ENCODE measurements at places on chromosomes 5 and 9.

- no peak for DNase-seq
Measured at GRCh38 chr5:132066871-132067270, 6.4 kb downstream of the IL3 start.

- no peak for DNase-seq
Measured at GRCh38 chr5:68845131-68845530, 248.7 kb upstream of the SLC30A5 start.

DNA sequence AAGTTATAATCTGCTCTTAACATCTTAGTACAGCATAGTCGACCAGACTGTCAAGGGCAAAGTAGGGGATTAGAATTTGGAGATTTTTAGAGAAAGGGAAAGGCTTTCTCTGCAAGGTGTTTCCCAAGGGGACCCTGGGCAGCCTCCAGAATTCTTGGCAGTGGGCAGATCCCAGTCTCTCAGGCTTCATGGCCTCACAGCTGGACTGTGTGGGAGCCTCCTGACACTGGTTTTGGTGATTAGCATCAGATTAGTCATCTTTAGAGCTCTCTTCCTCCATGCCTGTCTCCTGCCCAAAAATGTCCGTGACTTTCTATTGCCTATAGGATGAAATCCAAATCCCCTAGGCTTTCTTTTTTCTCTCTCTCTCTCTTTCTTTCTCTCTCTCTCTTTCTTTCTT lies 370.7 kb downstream of the ZSWIM6 start:
- DNase-seq: no peak

- DNase-seq: no peak
Measured at GRCh38 chr9:136154943-136155342, 36.3 kb upstream of the TMEM250 start.

- DNase-seq: no peak
Measured at GRCh38 chr9:18229992-18230676, 243.8 kb upstream of the ADAMTSL1 start.

- peak; percentile 23 for DNase-seq
Measured at GRCh38 chr5:14445576-14446290, 135.9 kb upstream of the OTULINL start.

- no peak for DNase-seq
Measured at GRCh38 chr9:106038266-106039001, 344.1 kb downstream of the TMEM38B start.

GRCh38 chr9:98944057-98944733 lies 488 bp downstream of the COL15A1 start:
- peak; percentile 77 for DNase-seq

DNA sequence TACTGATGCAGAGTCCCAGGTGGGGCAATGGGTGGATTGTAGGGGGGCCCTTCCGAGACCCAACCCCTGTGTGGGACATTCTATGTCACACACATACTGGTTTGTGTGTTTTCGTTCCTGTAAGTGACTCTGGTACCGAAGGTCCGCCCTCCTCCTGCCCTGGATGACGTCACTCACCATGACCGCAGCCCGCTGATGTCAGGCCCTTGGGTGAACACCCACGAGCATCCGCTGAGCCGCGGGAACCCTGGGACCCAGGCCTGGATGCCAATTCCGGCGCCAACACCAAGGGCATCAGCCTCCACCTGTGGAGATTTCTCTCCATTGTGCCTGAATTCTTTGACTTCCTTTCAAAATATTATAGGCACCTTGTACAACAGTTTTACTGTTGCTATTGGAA lies 184.3 kb downstream of the MTRR start:
- no peak for DNase-seq

DNA sequence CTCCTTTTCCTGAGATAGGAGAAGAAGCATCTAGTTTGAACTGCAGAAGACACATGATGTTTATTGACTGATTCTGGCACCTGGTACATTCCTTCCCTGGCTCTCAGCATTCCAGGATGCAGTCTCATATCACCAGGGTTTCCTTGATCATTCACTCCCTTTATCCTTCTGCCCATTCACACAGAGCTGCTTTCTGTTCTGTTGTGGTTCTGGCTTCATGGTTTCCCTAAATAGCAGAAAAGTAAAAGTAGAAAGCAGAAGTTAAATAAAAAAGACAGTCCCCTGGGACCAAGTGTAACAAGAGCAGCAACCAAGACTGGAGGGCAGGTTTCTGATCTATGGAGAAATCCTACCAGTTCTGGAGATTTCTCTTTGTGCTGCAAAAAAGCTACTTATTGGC lies 3.2 kb downstream of the IFNA8 start:
- DNase-seq: no peak

All from posterior cingulate gyrus (tissue), 11 donors.